Posterior vena cava (tissue), 2 donors: ENCODE measurements at places on chromosomes 16 and 17.

DNA sequence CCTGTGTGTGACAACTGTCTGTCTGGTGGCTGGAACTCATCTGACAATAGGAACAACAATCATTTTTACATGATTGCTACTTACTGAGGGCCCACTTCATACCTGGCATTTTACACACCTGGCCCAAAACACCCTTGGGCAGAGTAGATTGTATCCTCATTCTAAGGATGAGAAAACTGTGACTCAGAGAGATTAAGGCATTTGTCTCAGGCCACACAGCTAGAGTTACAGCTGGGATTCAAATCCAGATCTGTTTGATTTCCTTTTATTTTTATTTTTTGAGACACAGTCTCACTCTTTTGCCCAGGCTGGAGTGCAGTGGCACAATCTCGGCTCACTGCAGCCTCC, 242.1 kb downstream of the XYLT1 start:
- DNase-seq, result no peak

DNA sequence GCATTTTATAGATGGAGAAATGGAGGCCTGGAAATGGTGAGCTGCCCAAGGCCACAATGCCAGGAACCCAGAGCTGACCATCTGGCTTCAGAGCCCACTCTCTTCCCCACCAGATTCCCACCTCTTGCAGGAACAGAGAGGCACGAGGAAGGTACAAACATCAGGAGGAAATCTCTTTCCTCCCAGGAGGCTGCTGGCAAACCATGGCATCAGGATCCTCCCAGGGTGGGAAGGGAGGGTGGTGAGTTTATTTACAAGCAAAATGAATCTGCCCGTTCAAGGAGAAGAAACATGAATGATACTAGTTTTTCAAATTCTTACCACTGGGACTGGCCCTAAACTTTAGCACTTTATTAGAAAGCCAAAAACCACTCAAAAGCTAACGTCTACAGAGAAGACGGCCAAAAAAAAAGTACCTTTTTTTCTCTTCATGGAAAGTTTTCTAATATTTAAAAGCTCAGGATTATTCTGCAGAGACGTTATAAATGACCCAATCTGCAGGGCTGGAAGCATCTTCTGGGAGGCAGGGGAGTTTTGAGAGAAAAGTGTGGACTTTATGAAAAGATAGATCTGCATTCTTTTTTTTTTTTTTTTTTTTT, 79.1 kb downstream of the NXN start:
- no peak for DNase-seq

GRCh38 chr17:67260170-67260987, 15.4 kb upstream of the HELZ start:
- no peak for DNase-seq

DNA sequence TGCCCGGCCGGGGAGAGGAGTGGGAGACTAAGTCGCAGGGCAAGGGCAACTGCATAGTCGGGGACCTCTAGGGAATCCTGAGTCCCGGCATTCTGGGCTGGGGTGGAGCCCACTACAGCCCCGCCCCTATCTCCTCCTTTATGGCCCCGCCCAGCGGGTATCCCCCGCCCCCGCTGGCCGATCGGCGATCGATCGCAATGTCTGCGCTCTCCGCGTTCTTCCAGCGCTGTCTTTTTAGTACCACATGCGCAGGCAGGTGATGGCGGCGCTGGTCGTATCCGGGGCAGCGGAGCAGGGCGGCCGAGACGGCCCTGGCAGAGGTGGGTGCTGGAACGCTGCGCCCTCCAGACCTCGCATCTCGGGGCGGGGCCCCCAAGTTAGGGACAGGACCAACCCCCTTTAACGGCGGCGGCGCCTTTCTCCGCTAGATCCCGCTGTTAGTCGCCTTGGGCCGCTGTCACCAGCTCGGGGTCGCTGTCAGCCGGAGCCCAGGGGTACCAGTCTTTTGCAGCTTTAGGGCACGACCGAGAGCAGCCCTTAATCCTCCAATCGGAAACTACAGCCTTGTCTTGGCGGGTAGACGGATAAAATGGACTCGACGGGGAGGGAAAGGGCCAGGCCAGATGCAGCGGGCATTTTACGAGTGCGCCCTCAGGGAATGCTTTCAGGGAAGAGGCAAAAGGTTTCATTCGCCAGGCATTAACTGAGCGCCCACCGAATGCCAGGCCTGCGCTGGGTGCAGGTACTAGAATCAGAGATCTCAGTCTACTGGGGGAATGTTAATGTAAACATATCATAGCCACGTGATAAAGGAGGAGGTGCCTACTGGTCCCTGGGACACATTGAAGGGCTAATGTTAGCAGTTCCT, at the start of gene DPH1:
DPH1 (plus strand) TSS at position 243 of the 868 bp plus-strand sequence; CDS start at position 260, 17 bp downstream.
- DNase-seq, result peak; percentile 97

DNA sequence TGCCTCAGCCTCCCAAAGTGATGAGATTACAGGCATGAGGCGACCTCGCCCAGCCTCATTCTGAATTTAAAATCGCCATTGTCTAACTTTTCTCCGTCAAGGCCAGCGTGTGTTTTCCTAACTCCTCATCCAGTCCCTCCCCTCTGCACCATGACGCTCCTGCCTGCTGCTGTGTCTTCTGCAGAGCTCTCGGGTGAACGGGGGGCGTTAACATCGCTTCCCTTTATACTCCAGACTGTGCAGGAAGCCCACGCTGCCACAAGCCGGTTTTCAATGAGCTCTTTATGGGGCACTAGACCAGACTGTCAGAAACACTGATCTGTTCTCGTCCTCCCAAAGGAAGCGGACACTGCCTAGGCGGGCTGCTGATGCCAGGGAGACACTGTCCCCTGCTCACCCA, 13.2 kb downstream of the AANAT start:
- DNase-seq, result peak; percentile 80

GRCh38 chr16:55292491-55292890, 31.5 kb upstream of the IRX6 start:
- no peak for DNase-seq

- DNase-seq, result no peak
These were observed 33.7 kb downstream of the GINS3 start for GRCh38 chr16:58425756-58426494.

DNA sequence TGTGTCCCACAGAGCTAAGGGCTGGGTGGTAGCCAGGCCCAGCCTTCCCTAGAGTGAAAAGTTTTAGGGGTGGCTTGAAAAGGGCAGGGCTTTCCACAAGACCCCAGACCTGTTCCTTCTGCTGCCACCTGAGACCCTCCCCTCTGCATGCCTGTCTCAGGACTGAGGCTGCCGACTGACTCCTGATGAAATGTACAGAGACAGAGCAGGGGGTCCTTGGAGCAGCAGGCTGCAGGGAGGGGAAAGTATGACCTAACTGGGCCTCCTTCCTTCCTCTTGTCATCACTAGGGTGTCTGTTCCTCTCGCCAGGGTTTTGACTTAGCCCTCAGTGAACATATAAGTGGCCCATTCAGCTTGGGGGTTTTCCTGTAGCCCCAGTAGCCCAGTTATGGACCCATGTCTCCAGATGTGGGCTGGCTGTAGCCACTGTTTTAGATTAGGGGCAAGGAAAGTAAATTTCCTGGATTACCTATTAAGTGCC, 14.9 kb upstream of the NFATC3 start:
- no peak for DNase-seq

DNA sequence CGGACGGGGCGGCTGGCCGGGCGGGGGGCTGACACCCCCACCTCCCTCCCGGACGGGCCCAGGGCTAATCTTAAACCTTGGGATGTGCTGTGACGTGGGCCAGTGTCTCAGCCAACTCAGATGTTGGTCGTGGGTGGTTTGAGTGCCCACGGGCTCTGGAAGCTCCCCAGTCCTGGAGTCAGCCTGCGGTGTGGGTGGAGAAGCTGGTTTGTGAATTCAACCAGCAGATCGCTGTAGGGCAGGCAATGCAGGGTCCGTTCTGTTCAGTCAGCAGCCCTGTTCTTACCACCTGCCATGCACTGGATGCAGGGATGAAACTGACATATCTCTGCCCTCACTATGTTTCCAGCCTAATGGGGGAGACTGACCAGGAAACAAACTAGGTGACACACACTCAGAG, 8.0 kb upstream of the ZNF500 start:
- DNase-seq, result no peak

DNA sequence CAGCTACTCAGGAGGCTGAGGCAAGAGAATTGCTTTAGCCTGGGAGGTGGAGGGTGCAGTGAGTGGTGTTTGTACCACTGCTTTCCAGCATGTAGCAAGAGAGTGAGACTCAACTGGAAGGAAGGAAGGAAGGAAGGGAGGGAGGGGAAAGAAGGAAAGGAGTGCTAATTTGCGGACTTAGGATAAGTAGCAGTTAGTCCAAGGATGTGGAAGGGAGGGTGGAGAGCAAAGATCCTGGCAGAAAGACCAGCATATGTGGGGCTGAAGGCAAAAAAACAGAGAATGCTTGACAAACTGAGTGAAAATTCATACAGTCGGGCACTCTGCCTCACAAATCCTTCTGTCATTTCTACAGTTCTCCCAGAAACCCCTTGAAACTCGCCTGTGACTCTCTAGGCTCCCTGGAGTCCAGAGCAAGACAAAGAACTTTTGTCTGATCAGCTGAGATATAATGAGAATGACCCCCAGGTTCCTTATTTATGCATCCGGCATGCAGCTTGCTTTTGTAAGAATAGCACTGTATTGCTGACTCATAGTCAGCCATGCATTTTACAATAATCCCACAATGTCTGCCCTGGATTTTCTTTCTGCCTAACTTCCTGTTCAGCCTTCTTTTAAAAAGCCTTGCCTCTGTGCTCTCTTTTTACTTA, 31.5 kb downstream of the CDK5RAP3 start:
- peak; percentile 0 for DNase-seq

DNA sequence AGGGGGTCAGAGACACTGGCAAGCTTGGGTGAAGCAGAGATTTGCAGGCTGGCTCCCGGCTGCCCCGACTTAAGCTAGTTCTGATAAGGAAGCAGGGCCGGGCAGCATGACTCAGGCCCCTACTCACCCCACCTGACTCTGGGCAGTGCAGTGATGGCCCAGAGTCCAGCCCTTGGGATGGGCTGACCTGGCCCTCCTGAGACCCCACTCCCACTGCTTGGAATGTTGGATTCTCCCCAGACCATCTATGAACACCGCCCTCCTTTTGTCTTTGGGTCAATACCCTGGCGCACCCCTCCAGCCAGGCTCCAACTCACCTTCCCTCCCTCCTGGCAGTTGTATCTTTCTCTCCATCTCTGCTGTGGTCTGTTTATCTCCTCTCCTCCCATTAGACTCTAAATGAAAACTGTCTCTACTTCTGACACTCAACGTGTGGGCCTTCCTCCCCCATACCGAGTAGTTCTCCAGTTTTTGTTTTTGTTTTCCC, 21.0 kb downstream of the LGALS3BP start:
- DNase-seq, result no peak

GRCh38 chr17:2972749-2973148, 90.7 kb downstream of the OR1D5 start:
- no peak for DNase-seq

- no peak for DNase-seq
These were observed 82.2 kb downstream of the SPECC1 start for GRCh38 chr17:20091174-20092029.

GRCh38 chr17:33113276-33113990, 121.8 kb downstream of the SPACA3 start:
- DNase-seq, result no peak

- peak; percentile 95 for DNase-seq
These were observed 86.8 kb downstream of the WWP2 start for GRCh38 chr16:69848637-69849545.

GRCh38 chr17:64339516-64340490, 50.9 kb downstream of the PECAM1 start:
- no peak for DNase-seq
